ENCODE measurements at places on chromosomes 12 and 14. TPM values are rescaled to one million over a fixed set of nuclear protein-coding genes. Genes with fewer than 3 reads are reported as not detected.

GRCh38 chr14:68384335-68384734, 408.5 kb downstream of the ZFP36L1 start:
- DNase-seq: no peak

GRCh38 chr12:122023339-122024131, 1.9 kb downstream of the BCL7A start:
- DNase-seq: peak; percentile 62

DNA sequence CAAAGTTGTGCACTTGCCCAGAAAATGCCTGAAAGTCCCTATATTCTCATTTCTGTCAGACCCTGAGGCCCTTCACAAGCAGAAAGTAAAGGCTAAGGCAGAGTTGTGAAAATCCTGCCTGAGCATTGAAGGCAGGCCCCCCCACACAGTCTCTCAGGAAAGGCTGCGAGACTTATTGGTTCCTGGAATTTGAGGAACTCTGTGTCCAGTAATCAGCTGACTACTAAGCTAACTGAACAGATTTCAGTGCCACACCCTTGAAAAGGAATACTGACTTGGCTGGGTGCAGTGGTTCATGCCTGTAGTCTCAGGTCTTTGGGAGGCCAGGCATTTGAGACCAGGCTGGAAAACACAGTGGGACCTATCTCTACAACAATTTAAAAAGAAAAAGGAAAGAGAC, 21.1 kb upstream of the PPP2R5E start:
- DNase-seq: no peak

DNA sequence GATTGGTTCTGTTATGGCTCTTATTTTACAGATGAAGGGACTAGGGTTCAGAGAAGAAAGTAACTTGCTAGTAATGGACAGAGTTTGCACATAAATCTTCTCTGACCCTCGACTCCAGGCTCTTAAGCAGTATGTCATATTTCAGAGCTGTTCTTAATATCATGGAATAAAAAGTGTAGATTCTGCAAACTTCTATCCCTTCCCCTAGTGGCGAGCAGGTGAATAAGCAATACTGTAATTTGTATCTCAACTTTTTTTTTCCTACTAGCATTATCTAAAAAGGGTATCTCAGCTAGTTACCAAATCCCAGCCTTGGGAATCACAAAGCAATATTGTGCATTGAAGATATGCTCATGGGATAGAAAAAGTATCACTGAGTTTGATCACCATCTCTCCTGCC, 83.2 kb downstream of the ANO4 start:
- DNase-seq: no peak

The RNASE4 gene
- not detected for total RNA-seq

DNA sequence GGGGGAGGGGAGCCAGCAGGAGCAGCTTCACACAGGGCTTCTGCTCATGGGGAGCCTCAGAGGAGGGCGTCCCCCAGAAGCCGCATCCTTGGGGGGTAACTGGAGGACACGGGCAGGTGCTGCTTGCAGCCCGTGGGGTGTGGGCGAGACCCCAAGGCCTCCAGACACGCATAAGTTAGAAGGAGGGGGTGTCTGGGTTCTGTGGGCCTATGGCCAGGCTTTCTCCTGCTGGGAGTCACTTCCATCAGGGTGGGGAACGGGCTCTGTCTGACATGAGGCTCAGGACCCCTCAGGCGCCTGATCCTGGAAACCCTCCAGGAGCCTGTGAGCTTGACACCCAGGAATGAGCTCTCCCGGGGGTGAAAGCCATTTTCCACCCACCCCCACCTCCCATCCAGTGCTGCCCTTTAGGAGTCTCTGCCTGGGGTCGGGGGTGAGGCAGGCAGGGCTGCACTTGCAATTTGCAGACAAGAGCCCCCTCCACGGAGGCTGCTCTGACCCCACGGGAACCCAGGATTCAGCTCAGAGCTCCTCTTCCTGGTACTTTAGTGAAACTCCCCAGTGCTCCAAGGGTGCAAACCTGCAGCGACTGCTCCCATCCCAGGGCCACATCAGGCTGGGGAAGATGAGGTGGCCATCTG, 325.7 kb downstream of the ADGRD1 start:
- no peak for DNase-seq

GRCh38 chr12:107503129-107503855, 182.3 kb upstream of the PWP1 start:
- DNase-seq: no peak

- no peak for DNase-seq
Measured at GRCh38 chr14:63229330-63230059, 25.3 kb downstream of the RHOJ start.
